Activated CD8-positive, alpha-beta memory T cell treated with anti-CD3 and anti-CD28 coated beads, Interleukin-2, amount 10 ng/mL, durations not matched to agents 7 days and 5 days (primary cell): ENCODE measurements at places on chromosomes 3 and 15. TPM values are rescaled to one million over a fixed set of nuclear protein-coding genes. Genes with fewer than 3 reads are reported as not detected.

The BNC1 gene
- not detected for total RNA-seq

The ARGFX gene
- total RNA-seq = not detected

The PLCH1 gene
- total RNA-seq = 0.26 TPM

The LRRC31 gene
- not detected for total RNA-seq

GRCh38 chr15:52394118-52394517 lies 98.5 kb upstream of the MYO5C start:
- no peak for DNase-seq

GRCh38 chr3:64082961-64083541 lies 59.8 kb upstream of the PSMD6 start:
- DNase-seq = no peak

- DNase-seq = no peak
Measured at GRCh38 chr3:3081381-3082233, 28.6 kb downstream of the IL5RA start.

DNA sequence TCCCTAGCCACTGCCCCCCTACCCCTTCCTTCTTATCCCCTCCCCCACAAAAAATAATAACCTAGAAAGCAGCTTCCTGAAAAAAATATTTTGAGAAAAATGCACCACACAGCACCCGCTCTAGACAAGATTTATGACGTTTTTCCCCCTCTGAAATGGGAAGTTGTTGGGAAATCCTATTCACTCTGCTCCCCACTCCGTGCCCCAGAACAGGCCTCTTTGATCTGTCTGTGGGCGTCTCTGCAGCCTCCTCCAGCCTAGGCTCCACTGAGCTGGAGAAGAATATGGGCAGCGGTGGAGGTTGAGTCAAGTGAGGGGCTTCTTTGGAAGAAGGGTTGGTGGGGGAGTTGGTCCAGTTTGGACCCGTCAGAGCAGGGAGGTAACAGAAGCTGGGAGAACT lies 28.5 kb upstream of the POLG start:
- no peak for DNase-seq

GRCh38 chr3:113079218-113079961 lies 88.6 kb downstream of the GTPBP8 start:
- DNase-seq = no peak
